ENCODE measurements at places on chromosomes 11 and 22.

DNA sequence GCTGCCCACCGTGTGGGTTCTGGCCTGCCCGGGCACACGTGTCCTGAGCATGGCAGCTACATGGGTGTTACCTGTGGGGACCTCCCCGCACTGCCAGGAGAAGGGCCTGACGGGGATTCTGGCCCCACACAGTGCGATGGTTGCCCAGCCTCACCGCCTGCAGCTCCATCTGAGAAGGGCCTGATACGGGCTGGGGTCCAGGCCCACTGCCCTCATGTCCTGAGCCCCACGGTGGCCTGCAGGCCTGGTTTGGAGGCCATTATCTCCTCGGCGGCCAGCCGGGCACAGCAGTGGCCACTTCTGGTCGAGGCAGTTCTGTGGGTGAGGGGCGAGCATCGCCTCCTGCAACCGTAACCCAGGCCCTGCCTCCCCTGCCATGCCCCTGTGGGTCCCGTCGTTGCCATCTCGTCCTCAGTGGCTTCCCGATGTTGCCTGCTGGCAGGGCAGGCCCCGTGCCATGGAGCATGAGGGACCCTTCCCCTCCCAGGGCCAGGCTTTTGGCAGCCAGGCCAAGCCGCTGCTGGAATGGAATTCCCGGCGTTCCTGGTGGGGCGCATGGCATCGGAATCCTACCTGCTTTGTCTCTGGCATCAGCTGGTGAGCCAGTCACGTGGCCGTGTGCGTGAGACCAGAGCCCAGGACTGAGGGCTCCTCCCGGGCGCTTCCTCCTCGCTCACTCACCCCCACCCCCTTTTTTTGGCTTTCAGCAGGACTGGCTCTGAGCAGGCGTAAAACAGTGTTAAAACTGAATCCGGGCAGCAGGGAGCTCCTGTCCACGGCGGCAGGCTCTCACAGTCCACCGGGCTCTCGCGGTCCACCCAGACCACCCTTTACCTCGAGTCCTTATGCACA, 71.9 kb upstream of the PPARA start:
- DNase-seq = peak; percentile 87

DNA sequence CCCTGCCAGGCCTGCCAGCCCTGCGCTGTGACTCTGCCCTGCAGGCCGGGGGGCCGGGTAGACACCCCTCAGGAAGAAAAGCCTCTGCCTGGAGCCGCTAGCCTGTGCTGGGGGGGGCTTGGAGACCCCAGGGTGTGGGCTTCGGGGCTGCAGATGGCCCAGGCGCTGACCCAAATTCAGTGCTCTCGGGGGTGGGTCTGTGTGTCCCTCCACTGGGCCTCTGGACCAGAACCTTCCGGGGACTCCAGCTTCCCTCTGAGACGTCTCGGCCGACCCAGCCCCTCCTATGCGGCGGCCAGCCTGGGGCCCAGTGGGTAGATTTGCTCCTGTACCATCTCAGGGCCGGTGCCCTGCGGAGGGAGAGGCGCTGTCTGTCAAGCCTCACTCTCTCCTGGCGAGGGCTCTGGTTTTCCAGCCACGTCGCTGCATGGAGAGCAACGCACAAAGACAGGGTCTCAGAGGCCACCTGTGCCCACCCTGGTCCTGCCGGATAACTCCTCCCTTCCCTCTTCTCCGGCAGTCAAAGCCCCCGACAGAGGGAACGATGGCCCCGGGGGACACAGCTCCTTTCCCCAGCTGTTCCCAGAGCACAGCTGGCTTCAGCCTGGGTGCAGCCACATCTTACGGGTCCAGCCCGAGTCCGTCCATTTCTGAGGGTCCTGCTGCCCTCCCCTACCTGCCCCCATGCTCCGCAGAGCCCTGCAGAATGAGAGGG, 40.1 kb upstream of the TOLLIP start:
- DNase-seq = no peak

- no peak for DNase-seq
These were observed 169.8 kb downstream of the DSCAML1 start for GRCh38 chr11:117627259-117627658.

- DNase-seq = no peak
These were observed 9.6 kb downstream of the SEC14L2 start for GRCh38 chr22:30406400-30406799.

DNA sequence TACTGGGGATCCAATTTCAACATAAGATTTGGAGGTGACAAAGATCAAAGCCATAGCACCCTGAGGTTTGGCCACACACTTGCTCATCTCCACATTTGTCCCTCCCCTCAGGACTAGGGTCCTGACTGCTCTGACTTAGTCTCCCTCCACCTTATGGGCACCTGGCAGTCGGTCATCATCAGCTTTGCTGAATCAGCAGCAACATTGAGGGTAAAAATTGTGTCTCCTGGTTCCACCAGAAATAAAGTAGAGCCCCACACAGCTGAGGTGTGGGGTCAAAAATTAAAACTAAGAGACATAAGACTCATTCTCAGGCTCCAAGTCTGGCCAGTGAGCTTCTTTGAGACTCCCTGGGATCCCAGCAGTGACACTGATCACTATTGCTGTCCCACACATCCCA, 56.2 kb downstream of the GGTLC2 start:
- DNase-seq = no peak

DNA sequence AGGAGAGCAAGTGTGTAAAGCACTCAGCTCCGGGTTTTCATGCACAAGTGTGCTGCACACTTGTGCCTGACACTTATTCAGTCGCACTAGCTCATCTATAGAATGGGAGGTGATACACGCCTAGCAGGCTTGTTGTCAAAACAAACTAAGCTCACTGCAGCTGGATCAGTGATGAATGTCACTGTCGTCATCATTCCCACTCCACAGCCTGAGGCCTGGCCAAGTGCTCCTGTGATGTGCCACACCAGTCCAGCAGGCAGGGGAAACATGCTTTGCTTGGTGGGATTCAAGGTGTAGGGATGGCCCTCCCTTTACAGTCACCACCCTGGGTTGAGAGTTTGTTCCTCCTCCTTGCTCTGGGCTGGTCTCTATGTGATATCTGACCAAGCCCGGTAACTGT, 6.8 kb downstream of the MPST start:
- DNase-seq = no peak

GRCh38 chr11:78926633-78927338, 352.1 kb upstream of the NARS2 start:
- no peak for DNase-seq

GRCh38 chr11:42003801-42004200, 544.3 kb upstream of the LRRC4C start:
- no peak for DNase-seq

- DNase-seq = no peak
These were observed 64.0 kb downstream of the CCDC83 start for GRCh38 chr11:85918910-85919794.

DNA sequence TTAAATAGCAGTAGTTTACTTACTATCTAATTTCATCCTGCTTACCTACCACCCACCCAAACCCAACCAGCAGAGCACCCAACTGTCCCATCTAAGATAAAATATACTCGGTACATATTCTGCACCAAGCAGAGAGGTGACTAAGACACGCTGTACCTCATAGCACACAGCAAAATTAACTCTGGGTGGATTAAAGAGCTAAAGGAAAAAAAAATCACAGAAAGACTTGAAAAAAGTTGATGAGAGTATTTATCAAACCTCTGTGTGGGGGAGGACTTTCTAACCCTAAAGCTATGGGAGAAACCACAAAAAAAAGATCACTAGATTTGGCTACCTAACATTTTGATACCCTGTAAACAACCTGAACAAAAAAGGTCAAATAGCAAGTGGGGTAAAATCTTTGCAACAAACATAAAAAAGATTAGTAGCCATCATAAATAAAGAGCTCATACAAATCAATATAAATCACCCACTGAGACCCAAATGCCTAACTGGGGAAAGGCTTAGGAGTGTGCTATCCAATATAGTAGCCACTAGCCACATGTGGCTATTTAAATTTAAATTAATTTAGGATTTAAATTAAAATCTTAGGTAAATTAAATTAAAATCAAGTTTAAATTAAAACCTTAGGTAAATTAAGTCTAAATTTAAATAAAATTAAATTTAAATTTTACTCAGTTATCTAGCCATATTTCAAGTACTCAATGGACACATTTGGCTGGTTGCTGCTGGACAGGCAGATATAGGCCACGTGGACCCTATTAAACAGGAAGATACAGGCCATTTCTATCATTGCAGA, 25.6 kb upstream of the CD5 start:
- DNase-seq = no peak

All from EL (cell line).